ENCODE measurements at places on chromosomes 13 and 19.

DNA sequence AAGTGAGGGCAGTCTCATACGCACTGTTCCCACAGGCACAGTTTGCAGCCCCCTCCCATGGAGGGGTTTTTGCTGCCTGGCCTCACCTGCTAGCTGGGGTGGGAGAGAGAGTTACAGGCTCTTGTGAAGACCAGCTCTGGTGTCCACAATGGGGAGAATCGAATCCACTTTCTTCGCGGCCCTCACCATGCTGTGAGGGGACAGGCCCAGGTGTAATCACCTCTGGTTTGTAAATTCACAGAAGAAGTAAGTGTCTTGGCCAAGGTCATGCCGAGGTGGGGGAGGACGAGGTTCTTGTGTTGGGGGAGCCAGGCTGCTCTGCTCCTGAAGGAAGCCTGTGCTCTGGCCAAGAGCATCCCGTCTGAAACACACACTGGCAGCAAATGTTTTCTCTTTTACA is 39.5 kb downstream of the TEX29 start:
- no peak for DNase-seq

DNA sequence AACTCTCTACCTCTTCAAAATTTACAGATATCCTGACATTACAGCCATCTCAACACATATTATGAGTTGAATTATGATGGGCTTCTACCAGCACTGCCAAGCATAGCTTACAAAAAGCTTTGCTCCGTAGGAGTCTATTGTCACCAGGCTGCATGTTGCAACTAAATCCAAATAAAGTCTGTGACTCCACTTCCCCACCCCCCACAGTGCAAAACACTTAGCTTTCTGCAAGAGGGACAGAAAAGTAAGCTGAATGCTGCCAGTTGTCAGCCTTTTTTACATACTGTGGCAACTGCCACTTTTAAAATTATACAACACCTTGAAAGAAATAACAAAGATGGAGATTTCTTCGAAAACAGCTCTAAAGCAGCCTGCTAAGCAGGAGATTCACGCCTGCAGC is 189.1 kb downstream of the FGF14 start:
- no peak for DNase-seq

- no peak for DNase-seq
Observed at GRCh38 chr13:41608111-41608838, 150.9 kb downstream of the RGCC start.

GRCh38 chr19:41025871-41026270 is 34.8 kb downstream of the CYP2B6 start:
- DNase-seq: no peak

GRCh38 chr19:28949027-28949426 is 263.9 kb downstream of the UQCRFS1 start:
- no peak for DNase-seq

GRCh38 chr13:44951184-44951583 is 38.1 kb downstream of the NUFIP1 start:
- no peak for DNase-seq

- DNase-seq: no peak
Observed at GRCh38 chr13:101945435-101945834, 456.4 kb downstream of the FGF14 start.

- no peak for DNase-seq
Observed at GRCh38 chr13:112057736-112058518, 9.0 kb upstream of the SOX1 start.

GRCh38 chr13:28476919-28477708 is 17.8 kb downstream of the FLT1 start:
- no peak for DNase-seq

DNA sequence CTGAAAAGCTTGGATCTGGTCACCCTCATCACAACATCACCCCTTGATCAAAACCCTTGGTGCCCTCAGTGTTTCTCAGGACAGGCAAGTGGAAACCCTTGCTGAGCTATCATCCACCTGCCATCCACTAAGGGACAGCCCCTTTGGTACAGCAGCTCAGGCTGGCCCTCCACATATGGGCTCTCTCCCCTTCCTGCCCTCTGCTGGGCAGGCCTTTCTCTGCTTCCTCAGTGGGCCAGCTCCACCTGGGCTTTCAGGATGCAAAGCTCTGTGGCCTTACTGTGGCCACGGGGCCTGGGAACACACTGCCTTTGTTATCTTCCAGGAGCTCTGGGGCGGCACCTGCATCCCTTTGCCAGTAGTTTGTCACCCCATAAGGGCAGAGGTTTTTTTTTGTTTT is 4.9 kb downstream of the SUGP1 start:
- DNase-seq: no peak

GRCh38 chr19:43599635-43600295 is 3.4 kb downstream of the ZNF576 start:
- DNase-seq: no peak

DNA sequence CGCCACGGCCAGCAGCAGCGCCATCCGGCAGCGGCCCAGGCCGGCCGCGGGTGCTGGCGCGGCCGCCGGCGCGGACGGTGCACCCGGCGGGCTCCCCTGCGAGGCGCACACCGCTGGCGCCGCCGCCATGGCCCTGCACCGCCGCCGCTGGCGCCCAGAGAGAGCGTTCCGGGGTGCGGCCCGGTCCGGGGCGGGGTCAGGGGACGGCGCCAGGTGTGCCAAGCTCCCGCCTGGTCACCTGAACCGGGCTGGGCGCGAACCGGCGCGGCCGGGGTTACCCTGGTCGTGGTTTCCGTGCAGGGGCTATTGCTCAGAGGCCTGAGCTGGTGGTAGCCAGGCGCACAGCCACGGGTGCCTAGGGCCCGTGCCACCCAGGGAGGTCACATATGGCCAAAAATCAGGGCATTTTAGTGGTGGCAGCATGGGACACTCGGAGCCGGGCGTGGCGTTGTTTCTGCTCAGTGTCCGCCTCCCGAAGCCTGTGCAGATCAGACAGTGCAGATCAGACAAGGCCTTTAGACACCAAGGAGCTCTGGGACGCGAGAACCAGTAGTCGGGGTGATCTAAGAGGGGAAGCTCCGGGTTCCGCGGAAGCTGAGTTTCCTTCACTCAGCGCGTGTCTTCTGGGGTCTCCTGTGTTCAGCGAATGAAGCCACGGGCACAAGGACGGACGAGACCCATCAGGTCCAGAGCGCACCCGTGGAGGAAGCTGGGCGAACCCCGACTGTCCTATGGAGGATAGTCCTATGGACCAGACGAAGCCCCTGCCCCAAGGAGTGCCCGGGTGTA is at the start of gene TMEM238:
Gene TMEM238, minus strand, starts transcription at position 162 of the 789 bp plus-strand sequence. Its CDS starts 33 bp downstream, at position 129.
- no peak for DNase-seq

DNA sequence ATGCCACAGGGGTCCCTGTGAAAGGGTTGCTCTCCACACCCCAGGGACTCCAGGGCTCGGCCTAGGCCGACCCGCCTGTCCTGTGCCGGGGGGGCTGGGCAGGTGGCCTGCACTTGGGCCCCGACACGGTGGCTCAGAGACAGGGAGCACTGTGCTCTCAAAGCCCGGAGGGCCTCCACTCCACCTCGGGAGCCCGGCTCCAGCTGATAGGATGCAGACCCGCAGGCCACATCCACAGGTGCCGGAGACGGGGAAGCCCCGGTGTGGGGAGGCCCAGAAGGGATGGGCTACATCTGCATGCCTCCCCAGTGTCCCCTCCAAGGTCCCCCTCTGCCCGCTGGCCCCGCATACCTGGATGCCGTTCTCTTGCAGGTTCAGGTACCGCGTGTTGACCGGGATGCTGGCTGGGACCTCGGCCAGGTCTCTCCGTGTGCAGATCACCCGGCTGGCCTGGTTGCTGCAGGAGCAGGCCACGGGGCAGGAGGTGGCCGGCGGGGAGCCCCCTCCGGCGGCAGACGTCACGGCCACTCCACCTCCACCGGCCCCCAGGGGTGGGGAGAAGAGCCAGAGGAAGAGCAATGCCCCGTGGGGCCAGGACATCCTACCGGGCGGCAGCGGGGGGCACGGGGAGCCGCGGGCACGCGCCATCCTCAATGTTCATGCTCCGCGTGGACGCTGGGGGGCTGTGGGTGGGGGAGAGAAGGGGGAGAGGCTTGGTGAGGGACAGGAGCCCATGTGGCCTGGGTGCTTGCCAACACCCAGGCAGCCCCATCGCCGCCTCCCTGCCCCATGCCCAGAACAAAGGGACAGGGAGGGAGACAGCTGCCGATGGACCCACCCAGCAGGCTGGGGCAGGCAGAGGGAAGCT is 19.8 kb downstream of the LRRC4B start:
- DNase-seq: no peak

DNA sequence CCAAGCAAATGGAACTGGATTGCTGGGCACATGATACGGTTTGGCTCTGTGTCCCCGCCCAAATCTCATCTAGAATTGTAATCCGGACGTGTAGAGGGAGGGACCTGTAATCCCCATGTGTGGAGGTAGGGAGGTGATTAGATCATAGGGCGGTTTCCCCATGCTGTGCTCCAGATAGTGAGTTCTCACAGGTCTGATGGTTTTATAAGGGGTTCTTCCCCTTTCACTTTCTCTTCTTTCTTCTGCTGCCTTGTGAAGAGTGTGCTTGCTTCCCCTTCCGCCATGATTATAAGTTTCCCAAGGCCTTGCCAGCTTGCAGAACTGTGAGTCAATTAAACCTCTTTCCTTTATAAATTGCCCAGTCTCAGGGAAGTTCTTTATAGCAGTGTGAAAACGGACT is 32.6 kb upstream of the MTIF3 start:
- no peak for DNase-seq

DNA sequence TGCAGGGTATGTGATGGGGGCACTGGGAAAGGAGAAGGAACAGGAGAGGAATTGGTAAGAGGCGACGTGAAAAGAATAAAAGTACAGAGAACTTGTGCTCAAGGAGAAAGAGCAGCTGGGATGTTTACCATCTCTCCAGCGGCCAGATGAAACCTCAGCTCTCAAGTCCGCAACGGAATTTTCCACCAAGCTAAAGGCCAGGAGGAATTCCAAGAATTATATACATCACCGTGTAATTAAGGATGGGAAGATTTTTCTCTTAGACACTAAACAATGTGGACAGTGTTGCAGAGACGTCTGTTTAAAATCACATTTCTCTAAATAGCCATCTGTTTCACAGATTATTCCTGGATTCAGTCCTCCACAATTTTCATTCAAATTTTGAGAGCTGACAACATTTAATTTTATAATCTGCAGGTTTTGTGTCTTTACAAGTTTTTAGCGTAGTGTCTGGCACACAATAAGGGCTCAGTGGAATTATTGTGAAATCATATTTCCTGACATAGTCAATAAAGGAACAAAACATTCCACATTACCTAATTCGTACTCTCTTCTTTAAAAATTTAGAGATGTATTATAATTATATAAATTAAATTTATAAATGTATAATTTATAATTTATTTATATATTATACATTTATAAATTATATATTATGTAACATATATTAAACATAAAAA is 23.0 kb upstream of the USP29 start:
- no peak for DNase-seq

DNA sequence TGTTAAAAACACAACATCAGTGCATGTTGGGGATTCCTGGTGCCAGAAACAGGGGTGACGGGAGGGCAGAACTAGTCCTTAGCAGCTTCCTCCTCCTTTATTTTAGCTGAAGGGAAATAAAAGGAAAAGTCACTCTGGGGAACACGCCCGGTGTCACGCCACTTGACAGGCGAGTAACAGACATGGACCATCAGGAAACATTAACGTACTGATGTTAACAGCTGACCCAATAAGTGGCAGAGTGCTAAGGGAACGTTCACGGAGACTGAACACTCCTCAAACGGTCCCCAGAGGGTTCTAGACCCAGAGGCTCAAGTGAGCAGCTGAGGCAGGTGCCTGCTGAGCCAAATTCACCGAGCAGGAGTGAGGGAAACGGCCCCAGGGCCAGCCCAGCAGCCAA is 13.9 kb upstream of the EIF3G start:
- no peak for DNase-seq

DNA sequence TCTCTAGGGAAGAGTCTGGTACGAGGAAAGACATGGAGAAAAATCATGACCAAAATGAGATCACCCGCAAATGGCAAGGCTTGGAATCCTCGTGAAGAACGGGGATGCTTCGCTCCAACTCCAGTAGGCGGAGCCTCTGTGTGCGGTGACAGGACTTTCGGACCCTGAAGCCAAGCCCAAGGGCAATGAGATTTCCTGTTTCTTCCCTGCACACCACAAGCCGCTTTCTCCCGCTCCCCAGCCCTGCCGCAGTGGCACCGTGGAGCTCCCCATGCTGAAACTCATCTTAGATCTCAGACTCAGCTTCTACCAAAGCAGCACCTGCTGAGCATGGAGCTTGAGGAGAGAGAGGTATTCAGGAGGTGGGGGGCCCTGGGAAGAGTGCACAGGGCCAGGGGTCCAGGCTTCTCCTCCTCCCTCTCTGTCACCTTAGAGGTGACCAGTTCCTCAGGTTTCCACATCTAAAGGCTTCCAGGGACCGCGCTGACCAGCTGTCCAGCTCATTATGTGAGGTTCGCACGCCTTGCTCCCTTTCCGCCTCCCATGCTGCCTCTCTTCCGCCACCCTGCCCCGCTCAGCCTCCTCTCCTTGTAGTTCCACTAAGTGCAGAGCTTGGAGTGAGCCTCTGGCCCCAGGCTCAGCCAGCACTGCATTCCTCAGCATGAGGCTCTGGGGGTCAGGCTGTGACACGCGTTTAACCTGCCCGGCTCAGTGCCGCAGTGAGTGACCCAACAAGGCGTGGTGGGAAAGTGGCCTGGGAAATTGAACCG is 153.8 kb upstream of the SOX1 start:
- DNase-seq: no peak

GRCh38 chr13:48827709-48828108 is 148.0 kb upstream of the FNDC3A start:
- DNase-seq: no peak

DNA sequence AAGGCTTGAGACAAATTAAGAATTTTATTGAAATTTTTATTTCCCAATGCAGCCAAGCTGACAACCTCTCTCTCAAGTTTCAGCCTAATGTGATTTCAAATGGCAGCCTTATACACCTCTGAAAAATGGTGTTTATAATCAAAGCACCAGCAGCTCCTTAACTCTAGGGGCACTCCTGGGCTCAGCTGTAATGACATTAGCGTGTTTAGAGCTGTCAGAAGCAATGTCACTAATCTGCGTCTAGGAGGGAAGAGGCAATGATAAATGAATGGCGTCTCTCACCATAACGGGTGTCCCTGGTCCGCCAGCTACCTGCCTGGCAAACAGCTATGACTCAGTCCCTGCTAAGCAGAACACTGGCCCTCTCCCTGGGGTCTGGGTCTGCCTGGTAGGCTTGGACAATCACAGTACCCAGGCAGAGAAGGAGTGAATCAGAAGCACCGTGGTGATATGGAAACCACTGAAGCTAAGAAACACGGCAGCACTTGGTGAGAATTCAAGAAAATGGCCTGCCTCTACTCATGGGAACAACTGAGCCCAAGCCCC is 131.8 kb upstream of the VSTM2B start:
- DNase-seq: no peak

DNA sequence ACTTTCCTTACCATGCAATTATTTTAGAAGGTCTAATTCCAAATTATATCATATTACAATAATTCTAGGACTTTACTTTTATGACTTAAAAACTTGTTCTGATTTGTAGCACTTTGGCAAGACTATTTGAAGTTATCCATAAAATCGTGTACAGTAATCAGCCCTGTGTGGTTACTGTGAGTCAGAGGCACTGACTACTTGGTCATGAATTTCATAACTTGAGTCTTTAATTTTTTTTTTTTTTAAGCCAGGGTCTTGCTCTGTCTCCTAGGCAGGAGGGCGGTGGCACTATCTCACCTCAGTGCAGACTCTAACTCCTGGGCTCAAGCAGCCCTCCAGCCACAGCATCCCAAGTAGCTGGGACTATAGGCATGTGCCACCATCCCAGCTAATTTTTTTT is 1319.2 kb upstream of the SLC10A2 start:
- no peak for DNase-seq

Measured in amniotic stem cell (primary cell).